HepG2 (cell line): ENCODE measurements at places on chromosomes 4 and X. TPM values are rescaled to one million over a fixed set of nuclear protein-coding genes. Genes with fewer than 3 reads are reported as not detected.

Gene TRIML1
- total RNA-seq: not detected in 2 replicates

Gene UGT2B10
- 97.8 and 148 TPM in 2 replicates for total RNA-seq

Gene C1QTNF7
- not detected in 2 replicates for total RNA-seq

Gene RRAGB
- 11.2 and 12.2 TPM in 2 replicates for total RNA-seq

Gene BBS7
- 15.7 and 21.6 TPM in 2 replicates for total RNA-seq

Gene NUDT6
- 8.3 and 10.6 TPM in 2 replicates for total RNA-seq

Gene MAGEH1
- 3.0 and 5.0 TPM in 2 replicates for total RNA-seq

Gene ESX1
- not detected in 2 replicates for total RNA-seq

Gene SCML2
- total RNA-seq: 7.6 and 8.7 TPM in 2 replicates

Gene PSAPL1
- total RNA-seq: 0.02 TPM in 1 of 2 replicates, not detected in the other

Gene IQSEC2
- 0.13 and 0.17 TPM in 2 replicates for total RNA-seq

Gene YY2
- total RNA-seq: 0.31 and 0.44 TPM in 2 replicates

Gene PHKA1
- 5.4 and 6.8 TPM in 2 replicates for total RNA-seq

Gene ERCC6L
- total RNA-seq: 9.5 and 15.6 TPM in 2 replicates

Gene CTSO
- 0.07 TPM in 1 of 2 replicates, not detected in the other for total RNA-seq

Gene TXK
- total RNA-seq: not detected in 2 replicates

Gene LPAR4
- total RNA-seq: not detected in 2 replicates

Gene HELT
- total RNA-seq: not detected in 2 replicates

Gene CCSER1
- total RNA-seq: not detected in 2 replicates

Gene LEF1
- 0.22 and 0.35 TPM in 2 replicates for total RNA-seq

Gene SNCA
- total RNA-seq: not detected in 2 replicates
